GM10248 (cell line): ENCODE measurements at places on chromosomes 6 and 20.

DNA sequence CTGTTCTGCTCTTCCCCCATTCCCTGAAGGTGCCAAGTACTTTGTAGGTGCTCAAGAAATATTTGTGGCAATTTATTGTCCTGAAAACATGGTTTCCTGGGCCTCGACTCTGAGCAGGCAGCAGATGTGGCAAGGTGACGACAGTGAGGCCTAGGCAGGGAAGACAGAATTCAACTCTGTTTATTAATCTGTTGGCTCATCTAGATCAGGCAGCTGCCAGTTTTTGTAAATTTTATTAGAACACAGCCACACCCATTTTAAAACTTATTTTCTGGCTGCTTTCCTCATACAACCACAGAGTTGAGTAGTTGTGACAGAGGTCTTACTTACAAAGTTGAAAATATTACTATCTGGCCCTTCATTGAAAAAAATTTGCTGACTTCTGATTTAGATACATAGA is 24.5 kb downstream of the MAPK14 start:
- no peak for DNase-seq

GRCh38 chr6:63886341-63886740 is 250.7 kb downstream of the PHF3 start:
- no peak for DNase-seq

- no peak for DNase-seq
Measured at GRCh38 chr6:93391965-93392364, 27.4 kb downstream of the EPHA7 start.

DNA sequence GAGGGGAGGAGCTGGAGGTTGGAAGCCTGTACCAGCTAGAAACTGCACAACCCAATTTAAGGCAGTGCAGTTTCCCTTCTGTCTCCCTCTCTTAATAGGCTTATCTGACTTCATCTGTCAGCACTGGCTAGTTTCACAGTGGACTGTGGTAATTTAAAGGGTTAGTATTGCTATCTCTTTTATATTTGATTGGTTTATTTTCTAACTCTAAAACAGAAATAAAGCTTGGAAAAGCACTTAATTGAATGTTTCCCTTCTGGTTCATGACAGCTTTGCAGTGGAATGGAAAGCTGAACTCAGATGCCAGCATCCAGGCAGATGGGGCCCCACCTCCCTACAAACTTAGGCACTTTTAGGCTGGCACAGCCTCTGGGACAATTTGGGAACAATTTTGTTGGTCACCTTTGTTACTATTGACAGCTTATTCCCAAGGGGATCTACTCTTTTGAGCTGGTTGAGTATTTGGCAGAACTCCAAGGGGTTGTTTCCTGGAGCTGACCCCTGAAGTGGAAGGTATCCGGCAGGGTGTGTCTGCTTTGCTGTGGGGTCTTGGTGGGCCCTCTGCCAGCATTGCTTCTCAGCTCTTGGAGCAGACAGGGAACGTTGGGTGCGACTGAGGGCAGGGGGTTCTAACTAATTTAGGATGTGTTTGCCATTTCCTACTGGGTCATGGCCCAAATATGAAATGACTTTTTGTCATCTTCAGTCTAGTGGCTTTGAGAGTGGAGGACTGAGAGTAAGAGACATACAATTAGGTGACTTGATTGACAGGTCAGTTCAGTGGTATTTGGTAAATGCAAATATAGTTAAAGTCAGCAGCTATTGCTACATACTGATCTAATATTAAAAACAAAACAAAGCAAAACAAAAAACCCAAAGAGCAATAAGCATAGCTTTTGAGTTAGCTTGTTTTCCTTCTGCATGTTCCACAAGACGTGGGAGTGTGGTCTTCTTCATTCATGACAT is 9.3 kb downstream of the SH3BGRL2 start:
- no peak for DNase-seq
